ENCODE measurements at places on chromosomes 4 and X. TPM values are rescaled to one million over a fixed set of nuclear protein-coding genes. Genes with fewer than 3 reads are reported as not detected.

- H3K36me3 ChIP-seq, result no peaks in the 10 kb centered on the region
- no peaks in the 10 kb centered on the region for H3K4me1 ChIP-seq
- no peak overlapping the region for H3K27ac ChIP-seq
Observed at GRCh38 chrX:41906515-41907187, 16.7 kb downstream of the CASK start.

GRCh38 chrX:54271664-54272063 is 86.2 kb downstream of the WNK3 start:
- H3K4me1 ChIP-seq, result no peaks in the 10 kb centered on the region
- no peaks in the 10 kb centered on the region for H3K27me3 ChIP-seq
- no peaks in the 10 kb centered on the region for H3K36me3 ChIP-seq
- no peak for DNase-seq
- no peak overlapping the region for H3K4me3 ChIP-seq

GRCh38 chrX:43008356-43008755 is 230.4 kb upstream of the PPP1R2C start:
- no peak overlapping the region for H3K27ac ChIP-seq
- no peak for DNase-seq
- H3K4me3 ChIP-seq, result no peak overlapping the region

- no peak for DNase-seq
- H3K27ac ChIP-seq, result peak overlapping the region; percentile 56
- no peak overlapping the region for H3K4me3 ChIP-seq
Observed at GRCh38 chr4:113921089-113921794, 58.2 kb downstream of the ARSJ start.

DNA sequence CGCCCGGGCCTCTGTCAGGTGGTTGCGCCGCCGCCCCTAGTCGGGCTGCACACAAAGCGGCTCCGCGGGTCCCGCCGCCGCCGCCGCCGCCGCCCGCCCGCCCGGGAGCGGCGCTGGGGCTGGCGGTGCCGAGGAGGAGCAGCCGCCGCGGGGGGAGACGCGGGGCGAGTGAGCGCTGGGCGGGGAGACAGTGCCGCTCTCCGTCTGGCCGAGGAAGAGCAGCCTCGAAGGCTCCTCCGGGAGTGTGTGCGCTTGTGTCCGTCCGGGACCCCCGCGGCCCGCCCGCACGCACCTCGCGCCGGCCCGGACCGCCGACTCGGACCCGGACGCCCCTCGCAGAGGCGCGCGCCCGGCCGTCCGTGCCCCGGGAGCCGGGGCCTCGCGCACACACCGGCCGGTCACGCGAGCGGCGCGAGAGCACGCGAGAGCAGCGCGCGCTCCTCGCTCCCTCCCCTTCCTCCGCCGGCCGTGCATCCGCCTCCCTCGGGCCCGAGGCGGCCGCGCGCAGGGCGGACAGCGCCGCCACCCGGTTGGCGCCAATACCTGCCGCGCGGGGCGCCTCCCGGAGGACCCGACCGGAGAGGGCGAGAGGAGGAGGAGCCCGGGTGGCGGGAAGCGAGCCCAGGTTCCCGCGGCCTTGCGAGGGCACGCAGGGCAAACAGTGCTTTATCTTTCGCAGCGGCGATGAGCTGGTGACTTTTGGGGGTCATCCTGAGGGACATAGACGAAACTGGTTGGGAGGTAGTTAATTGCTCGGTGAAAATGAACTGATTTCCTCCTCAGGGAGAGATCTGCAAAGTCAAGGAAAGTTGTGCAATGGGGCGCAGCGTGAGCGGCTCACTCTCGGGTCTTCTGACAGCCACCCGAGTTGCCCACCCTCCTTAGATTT is at the start of gene PDS5A:
PDS5A (minus strand) TSS at position 423 of the 889 bp plus-strand sequence. CDS start 1,334 bp downstream, outside the sequence.
- peak within 1 kb of the TSS; percentile 97 for H3K27ac ChIP-seq
- DNase-seq, result peak; percentile 93
- H3K27me3 ChIP-seq, result no peaks in the 10 kb centered on the region
- peaks cover 19% of the 10 kb centered on the region for H3K36me3 ChIP-seq

DNA sequence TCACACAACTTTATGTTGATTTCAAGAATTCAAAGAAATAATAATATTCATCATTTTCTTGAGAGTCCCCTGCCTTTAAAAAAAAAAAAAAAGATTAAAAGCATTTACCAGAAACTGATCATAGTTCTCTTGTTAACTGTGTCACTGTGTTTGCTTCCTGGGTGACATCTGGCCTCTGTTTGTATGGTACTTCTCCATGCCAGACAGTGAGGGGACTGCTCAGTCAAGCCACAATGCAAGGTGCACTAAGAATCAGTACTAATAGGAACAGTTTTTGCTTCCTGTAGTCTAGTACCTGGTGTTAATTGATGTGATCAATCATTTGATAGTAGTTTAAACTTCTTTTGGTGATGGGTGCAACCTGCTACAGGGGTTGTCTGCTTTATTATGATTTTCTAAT is 77.5 kb downstream of the PHOX2B start:
- DNase-seq, result no peak
- no peaks in the 10 kb centered on the region for H3K27me3 ChIP-seq
- no peaks in the 10 kb centered on the region for H3K4me1 ChIP-seq
- no peak overlapping the region for H3K4me3 ChIP-seq

DNA sequence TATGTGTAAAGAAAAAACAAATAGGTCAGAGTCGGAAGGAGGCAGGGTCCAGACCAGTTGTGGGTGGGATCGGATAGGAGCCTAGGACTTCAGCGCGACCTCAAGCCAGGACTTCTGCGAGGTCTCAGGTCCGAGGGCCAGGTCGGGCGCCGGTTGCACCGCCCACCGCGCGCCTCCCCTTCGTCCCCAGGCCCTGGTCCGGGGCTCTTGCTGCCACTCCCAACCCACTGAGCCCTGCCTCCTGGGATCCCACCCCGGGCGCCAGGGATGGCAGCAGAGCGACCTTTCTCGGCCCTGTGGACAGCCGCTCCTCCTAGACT is 12.3 kb downstream of the PITX2 start:
- H3K36me3 ChIP-seq, result no peaks in the 10 kb centered on the region
- no peak overlapping the region for H3K27ac ChIP-seq
- H3K27me3 ChIP-seq, result peaks cover 47% of the 10 kb centered on the region
- H3K4me3 ChIP-seq, result no peak overlapping the region
- DNase-seq, result no peak

- no peaks in the 10 kb centered on the region for H3K4me1 ChIP-seq
- H3K27ac ChIP-seq, result no peak overlapping the region
- H3K36me3 ChIP-seq, result no peaks in the 10 kb centered on the region
- H3K4me3 ChIP-seq, result no peak overlapping the region
- no peak for DNase-seq
Observed at GRCh38 chrX:104343428-104344129, 88.8 kb upstream of the ESX1 start.

DNA sequence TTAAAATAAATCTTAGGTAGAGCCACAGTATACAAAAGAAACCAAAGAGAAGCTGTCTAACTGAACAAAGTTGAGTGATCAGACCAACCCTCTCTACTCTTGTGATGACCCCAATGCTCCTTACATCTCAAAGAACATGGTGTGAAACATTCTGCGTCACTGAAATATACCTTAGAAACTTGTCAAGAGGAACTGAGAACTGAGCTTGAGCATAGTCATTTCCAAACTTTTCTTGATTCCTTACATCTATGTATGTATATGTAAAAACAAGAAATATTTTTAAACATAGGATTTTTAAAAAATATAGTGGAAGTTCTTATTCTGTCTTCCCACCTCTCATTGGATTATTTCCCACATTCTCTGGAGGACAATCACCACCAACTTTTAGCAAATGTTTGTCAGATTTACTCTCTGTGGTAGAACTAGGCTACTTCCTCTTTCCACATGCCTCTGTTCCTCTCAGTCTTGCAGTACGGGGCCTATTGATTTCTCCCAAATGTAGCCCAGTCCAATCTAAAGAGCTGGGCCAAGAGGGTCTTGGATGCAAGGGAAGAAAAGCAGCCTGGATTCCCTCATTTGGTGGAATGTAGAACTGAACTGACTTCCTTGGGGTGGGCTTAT is 98.2 kb upstream of the HHIP start:
- no peaks in the 10 kb centered on the region for H3K4me1 ChIP-seq
- DNase-seq, result no peak
- H3K27me3 ChIP-seq, result no peaks in the 10 kb centered on the region
- no peak overlapping the region for H3K4me3 ChIP-seq

DNA sequence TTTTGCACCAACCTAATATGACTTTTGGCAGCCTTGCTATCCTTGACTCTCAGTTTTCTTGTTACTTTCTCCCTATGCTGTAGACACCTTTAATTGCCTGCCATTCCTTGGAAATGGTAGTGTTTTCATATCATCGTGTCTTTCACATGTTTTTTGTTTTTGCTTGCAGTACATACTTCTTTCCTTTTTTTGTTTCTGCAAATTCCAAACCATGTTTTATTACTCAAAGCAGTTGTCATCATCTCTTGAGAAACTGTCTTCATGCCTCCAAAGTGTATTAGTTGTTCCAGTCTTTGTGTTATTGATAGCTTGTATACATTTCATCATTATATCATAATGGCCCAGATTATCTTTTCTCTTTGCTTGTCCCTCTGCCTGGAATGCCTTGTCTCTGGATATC is 57.1 kb downstream of the PDLIM5 start:
- no peaks in the 10 kb centered on the region for H3K27me3 ChIP-seq
- no peak for DNase-seq
- H3K27ac ChIP-seq, result no peak overlapping the region
- peaks cover 69% of the 10 kb centered on the region for H3K4me1 ChIP-seq
- H3K4me3 ChIP-seq, result no peak overlapping the region

DNA sequence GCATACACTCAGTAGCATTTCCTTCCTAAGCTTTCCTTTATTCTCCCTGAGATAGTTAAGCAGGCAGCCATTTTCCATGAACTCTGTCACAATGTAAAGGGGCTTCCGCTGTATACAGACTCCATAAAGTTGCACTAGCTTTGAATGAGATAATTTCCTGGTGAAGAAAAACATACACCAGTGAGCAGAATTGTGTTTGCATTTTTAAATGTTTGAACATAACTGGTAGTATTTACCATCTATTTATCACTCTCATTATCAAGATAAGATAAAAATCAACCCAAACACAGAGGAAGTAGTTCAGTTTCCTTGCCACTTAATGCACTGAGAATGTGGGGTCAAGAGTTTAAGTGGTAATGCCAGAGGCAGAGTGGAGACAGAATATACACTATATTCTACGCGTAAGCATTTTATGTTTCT is 54.1 kb downstream of the TXK start:
- H3K4me1 ChIP-seq, result no peaks in the 10 kb centered on the region
- H3K36me3 ChIP-seq, result no peaks in the 10 kb centered on the region
- H3K4me3 ChIP-seq, result no peak overlapping the region
- DNase-seq, result no peak

- H3K36me3 ChIP-seq, result no peaks in the 10 kb centered on the region
- H3K4me1 ChIP-seq, result peaks cover 53% of the 10 kb centered on the region
- peaks cover 72% of the 10 kb centered on the region for H3K27me3 ChIP-seq
- no peak overlapping the region for H3K27ac ChIP-seq
- H3K4me3 ChIP-seq, result peak overlapping the region; percentile 47
Observed at GRCh38 chr4:112514647-112515197, 1.3 kb downstream of the NEUROG2 start.

DNA sequence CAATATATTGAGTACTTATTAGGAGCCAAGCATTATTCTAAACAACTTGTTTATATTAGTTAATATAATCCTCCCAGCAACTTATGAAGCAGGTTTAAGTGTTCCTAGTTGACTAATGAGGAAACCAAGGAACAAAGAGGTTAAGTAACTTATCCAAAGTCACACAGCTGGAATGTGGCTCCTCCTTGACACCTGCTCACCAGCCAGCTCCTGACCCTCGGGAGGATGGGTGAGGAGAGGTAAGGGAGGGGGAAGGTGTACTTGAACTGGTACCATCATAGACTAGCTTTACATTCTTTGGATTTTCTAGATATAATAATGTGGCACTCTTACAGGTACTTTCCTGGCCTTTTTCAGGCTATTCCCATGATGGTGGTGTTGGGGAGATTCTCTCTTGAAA is 50.7 kb downstream of the ARHGEF38 start:
- H3K4me1 ChIP-seq, result no peaks in the 10 kb centered on the region
- DNase-seq, result no peak
- no peak overlapping the region for H3K27ac ChIP-seq
- no peaks in the 10 kb centered on the region for H3K36me3 ChIP-seq

DNA sequence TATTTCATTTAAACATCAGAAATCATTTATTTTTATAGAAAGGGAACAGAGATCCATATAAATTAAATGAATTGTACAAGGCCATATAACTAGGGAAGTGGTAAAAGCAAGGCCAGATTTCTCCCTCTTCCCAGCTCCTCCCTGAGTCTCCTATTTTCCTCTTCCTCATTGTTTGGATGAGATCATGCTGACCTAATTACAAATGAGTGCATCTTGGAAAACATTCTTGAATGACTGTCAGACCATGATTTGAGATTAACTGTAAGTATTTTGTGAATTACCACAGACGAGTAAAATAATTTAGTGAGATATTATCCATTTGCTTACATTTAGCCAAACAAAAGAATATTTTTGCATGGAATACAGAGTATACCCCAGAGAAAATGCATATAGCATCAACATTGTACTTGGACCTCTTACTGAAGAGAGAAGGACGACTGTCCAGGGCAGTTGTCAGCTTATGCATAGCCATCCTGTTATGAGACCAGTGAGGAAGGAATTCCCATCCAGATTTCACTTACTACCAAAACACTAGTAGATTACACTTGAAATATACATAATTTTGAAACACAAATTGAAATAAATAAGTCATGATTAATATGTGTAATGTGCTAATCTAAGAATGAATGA is 47.3 kb downstream of the SLAIN2 start:
- no peak overlapping the region for H3K4me3 ChIP-seq
- no peaks in the 10 kb centered on the region for H3K36me3 ChIP-seq
- no peaks in the 10 kb centered on the region for H3K4me1 ChIP-seq
- no peak overlapping the region for H3K27ac ChIP-seq
- H3K27me3 ChIP-seq, result no peaks in the 10 kb centered on the region

FGF5 gene
- 1.1 TPM for total RNA-seq

MMAA gene
- 2.9 TPM for total RNA-seq

PLXNB3 gene
- 13.2 TPM for total RNA-seq

DIPK2B gene
- total RNA-seq, result 8.4 TPM

AGA gene
- total RNA-seq, result 24.9 TPM

CYSLTR1 gene
- total RNA-seq, result 1.2 TPM

TRIML2 gene
- total RNA-seq, result not detected

PNMA3 gene
- total RNA-seq, result 0.41 TPM
